ENCODE measurements at places on chromosomes 16 and 17. TPM values are rescaled to one million over a fixed set of nuclear protein-coding genes. Genes with fewer than 3 reads are reported as not detected.
A peak's percentile ranks its signal among the peaks of the same experiment; 100 is the strongest.

The PRKCB gene
- not detected for total RNA-seq

The PDIA2 gene
- total RNA-seq, result not detected

The EME1 gene
- 2.6 TPM for total RNA-seq

The KRTAP1-1 gene
- not detected for total RNA-seq

The GNG13 gene
- not detected for total RNA-seq

The SLFN11 gene
- 55.7 TPM for total RNA-seq

DNA sequence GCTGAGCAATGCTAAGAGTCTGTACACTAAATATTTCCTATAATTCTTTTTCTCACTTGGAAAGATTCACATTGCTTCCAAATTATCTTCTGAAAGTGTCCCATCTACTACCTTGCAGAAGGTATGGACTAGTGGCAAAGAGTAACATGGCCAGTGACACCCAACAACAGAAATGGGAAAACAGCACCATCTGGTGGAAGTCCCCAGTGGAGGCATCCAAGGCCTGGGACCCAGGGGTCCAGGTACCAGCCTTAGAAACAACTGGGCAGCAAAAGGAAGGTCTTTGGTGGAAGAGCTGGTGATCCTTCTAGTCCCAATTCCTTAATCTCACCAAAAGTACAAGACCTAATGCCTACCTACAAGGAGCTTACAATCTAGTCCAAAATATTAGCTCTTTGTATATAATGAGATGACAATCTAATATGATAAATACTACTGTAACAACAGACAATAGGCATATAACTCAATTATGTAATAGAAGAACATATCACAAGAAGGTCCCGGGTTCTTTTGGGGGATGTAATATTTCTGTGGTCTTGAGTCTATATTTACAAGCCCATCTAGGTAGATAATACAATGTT lies 55.3 kb downstream of the SKAP1 start:
- peak; percentile 50 for DNase-seq

DNA sequence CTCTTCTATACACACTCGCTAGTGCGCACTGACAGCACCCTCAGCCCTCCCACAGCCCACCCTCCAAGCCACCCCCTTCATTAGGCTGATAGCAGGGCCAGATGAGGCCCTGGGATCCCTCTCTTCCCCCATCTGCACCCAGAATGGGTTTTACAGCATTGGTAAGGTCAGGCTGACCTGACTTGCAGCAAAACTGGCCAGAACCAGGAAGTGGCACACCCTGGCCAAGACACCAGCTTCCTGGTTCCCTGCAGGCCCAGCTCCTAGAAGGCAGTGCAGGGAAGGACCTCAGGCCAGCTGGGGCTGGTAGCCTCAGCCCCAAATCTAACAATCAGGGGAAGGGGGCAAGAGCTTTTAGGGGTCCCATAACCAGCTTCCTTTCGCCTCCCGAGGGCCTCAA lies 50.0 kb upstream of the MRPS23 start:
- DNase-seq, result no peak

GRCh38 chr16:88694221-88695087 lies 8.1 kb upstream of the SNAI3 start:
- DNase-seq, result no peak

- DNase-seq, result no peak
Measured at GRCh38 chr17:56896968-56897359, 16.9 kb downstream of the TRIM25 start.

DNA sequence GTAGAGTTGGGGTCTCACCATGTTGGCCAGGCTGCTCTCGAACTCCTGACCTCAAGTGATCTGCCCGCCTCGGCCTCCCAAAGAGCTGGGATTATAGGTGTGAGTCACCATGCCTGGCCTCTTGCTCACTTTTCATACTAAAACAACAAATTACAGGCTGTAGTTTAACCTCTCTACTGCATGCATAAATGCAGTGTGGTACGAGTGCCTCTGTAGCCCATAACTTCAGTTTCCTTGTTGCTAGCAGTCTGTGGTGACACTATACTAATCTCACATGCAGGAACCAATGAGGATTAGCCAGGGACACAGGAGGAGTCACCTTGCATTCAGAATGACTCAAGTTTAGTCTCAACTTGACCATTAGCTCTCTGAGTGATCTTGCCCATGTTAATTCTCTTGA lies 20.1 kb downstream of the HMOX2 start:
- no peak for DNase-seq

- DNase-seq, result no peak
Measured at GRCh38 chr17:80951121-80952090, 40.2 kb upstream of the CHMP6 start.

GRCh38 chr17:6668727-6669425 lies 17.3 kb downstream of the C17orf100 start:
- no peak for DNase-seq

All from dermis microvascular lymphatic vessel endothelial cell (primary cell).